Suprapubic skin (tissue), 4 donors: ENCODE measurements at places on chromosomes 13 and 19.

DNA sequence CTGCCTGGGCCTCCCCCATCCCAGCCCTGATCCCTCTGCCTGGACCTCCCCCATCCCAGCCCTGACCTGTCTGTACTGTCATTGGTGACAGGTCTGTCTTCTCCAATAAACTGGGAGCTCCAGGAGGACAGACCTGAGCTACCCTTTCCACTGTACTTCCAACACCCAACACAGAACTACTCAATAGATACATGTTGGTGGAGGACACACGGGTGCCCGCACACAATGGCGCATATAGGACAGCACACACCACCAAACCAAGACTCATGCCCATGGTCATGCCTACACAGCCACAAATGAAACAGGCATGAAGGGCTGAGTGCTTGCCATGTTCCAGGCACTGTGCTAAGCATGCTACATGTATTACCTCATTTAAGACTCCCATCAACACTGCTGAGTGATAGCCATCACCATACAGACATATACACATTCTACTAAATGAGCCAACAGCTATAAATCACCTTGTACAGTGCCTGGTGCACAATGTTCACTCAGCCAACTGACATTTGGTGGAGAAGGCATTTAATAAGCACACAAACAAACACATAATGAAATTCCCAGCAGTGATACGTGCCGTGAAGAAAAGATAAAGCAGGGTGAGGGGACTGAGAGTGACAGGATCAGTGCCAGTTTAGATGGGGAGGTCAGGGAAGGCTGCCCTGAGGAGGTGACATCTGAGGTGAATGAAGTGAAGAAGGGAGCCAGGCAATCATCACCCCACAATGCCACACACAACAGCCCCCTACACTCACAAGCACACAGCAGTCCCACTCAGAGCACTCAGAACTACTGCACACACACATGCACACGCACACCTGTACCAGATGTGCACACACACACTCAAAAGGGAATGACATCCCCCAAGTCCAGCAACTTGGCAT lies 857 bp downstream of the POU2F2 start:
- no peak for DNase-seq
- no peak overlapping the region for H3K27ac ChIP-seq
- H3K4me1 ChIP-seq: peaks cover 37% of the 10 kb centered on the region
- H3K27me3 ChIP-seq: peaks cover 12% of the 10 kb centered on the region

- H3K4me3 ChIP-seq: no peak overlapping the region
- no peak overlapping the region for H3K27ac ChIP-seq
- no peaks in the 10 kb centered on the region for H3K4me1 ChIP-seq
- DNase-seq: no peak
Measured at GRCh38 chr13:65343898-65344663, 1886.1 kb downstream of the PCDH9 start.

GRCh38 chr19:6754136-6754535 lies 13.1 kb downstream of the SH2D3A start:
- H3K36me3 ChIP-seq: peaks cover 54% of the 10 kb centered on the region
- peaks cover 26% of the 10 kb centered on the region for H3K4me1 ChIP-seq
- no peak overlapping the region for H3K27ac ChIP-seq
- H3K27me3 ChIP-seq: no peaks in the 10 kb centered on the region
- no peak overlapping the region for H3K4me3 ChIP-seq

DNA sequence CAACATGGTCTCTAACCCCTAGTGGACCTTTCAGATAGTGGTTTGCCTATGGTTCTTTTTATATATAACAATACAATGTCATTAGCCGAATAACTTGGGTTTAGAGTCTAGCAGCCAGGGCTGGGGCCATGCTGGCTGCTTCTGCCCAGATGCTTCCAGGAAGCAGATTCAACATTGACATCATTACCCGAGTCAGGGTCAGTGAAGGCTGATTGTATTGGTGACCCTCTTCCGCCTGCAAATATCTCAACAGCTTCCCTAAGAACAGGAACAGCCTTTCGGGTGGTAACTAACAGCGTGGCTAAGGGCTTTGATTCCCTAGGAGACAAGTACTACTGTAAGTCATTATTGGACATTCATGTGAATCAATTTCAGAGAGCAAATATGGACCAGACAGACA lies 476.4 kb downstream of the UQCRFS1 start:
- no peaks in the 10 kb centered on the region for H3K36me3 ChIP-seq
- H3K27ac ChIP-seq: no peak overlapping the region
- H3K4me3 ChIP-seq: no peak overlapping the region
- no peaks in the 10 kb centered on the region for H3K27me3 ChIP-seq
- DNase-seq: no peak
- peaks cover 8% of the 10 kb centered on the region for H3K4me1 ChIP-seq

DNA sequence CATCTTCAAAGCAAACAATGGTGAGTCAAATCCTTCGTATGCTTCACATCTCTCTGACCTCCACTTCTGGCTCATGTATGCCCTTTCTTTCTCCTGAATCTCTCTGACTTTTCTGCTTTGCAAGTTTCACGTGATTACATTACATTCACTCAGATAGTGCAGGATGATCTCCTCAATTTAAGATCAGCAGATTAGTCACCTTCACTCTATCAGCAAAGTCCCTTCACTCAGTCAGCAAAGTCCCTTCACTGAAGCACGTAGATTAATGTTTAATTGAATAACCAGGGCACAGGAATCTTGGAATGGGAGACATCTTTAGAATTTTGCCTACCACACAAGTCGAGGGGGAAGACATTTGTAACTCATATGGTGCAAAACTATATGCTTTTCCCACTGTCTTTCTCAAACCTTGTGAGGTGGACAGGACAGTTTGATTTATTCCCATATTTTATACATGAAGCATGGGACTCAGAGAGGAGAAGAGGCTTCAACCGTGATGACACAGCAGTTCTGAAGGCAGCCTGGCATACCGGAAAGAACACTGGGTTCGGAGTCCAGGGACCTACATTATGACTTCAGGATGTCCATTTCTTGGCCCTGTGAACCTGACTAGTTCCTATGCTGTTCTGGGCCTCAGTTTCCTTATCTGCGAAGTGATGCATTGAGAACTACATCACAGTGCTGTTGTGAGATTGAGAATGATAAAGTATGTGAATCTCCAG lies 23.3 kb downstream of the SIGLECL1 start:
- H3K27me3 ChIP-seq: peaks cover 12% of the 10 kb centered on the region
- no peak overlapping the region for H3K27ac ChIP-seq
- H3K4me3 ChIP-seq: no peak overlapping the region
- no peaks in the 10 kb centered on the region for H3K4me1 ChIP-seq
- no peaks in the 10 kb centered on the region for H3K36me3 ChIP-seq

- H3K27ac ChIP-seq: peak overlapping the region; percentile 13
- H3K27me3 ChIP-seq: peaks cover 24% of the 10 kb centered on the region
- no peak for DNase-seq
Measured at GRCh38 chr19:40599331-40599901, 1.8 kb upstream of the LTBP4 start.

- H3K36me3 ChIP-seq: no peaks in the 10 kb centered on the region
- no peaks in the 10 kb centered on the region for H3K27me3 ChIP-seq
- no peak overlapping the region for H3K27ac ChIP-seq
Measured at GRCh38 chr19:39684267-39684666, 20.0 kb upstream of the LGALS14 start.

- H3K27ac ChIP-seq: no peak within 1 kb of the TSS
- peaks cover 11% of the 10 kb centered on the region for H3K27me3 ChIP-seq
- H3K36me3 ChIP-seq: no peaks in the 10 kb centered on the region
Measured at GRCh38 chr19:16143399-16144215, at the start of gene HSH2D. Gene HSH2D (plus strand): TSS chr19:16143685. CDS start chr19:16148751, 5,066 bp downstream.
